ENCODE measurements at places on chromosomes 4 and X. TPM values are rescaled to one million over a fixed set of nuclear protein-coding genes. Genes with fewer than 3 reads are reported as not detected.

The NSUN7 gene
- total RNA-seq = not detected

The ARMCX1 gene
- total RNA-seq = 33.2 TPM

The CXCL10 gene
- total RNA-seq = 2.3 TPM

The GAGE12F gene
- total RNA-seq = not detected

The FUNDC2 gene
- total RNA-seq = 207 TPM
